ENCODE measurements at places on chromosomes 5 and 9.

DNA sequence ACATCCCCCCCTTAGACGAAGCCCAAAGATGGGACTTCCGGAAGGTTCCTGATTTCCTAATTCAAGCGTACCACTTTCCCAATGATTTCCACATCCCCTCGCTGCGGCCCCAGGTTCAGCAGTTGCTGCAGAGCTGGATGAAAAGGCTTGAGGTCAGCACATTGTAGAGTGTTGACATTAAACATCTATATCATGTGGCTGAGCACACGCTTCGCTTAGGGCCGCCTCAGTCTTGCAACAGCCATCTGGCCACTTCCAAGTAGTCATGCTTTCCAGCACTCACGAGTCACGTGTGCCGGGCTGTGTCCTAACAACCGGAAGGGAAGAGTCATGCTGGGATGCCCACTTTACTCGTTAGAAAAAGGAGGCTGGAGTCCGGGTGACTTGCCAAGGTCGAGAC lies 340.6 kb upstream of the IRX4 start:
- no peak for DNase-seq

DNA sequence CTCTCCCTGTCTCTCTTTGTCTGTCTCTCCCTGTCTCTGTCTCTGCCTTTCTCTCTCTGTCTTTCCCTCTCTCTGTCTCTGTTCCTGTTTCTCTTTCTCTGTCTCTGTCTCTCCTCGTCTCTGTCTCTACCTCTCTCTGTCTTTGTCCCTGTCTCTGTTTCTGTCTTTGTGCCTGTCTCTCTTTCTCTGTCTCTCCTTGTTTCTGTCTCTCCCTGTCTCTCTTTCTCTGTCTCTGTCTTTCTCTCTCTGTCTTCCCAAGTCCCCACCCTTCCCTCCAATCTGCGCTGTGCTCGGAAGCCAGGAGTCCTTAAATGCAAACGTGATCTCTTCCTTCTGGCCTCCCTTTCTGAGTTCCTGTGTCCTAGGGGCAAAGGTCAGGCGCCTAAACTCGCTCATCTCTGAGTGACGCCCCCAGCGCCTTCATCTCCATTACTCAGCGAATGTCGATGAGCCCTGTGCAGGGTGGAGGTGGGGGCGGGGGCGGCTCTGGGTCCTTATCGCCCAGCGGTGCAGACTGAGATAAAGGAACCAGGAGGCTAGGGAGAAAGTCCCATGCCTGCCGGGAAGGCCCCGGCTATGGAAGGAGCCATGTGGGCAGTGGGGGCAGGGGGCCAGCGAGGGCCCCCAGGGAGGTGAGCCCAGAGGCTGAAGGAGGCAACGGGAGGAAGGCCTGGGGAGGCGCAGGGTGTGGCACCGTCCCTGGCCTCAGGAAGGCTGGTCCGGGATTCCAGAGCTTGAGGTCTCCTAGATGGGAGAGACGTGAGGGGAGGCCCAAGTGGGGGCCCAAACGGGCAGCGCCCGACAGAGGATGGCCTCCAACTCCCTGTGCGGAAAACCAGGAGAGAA lies 1.5 kb upstream of the SLC6A19 start:
- DNase-seq = no peak

DNA sequence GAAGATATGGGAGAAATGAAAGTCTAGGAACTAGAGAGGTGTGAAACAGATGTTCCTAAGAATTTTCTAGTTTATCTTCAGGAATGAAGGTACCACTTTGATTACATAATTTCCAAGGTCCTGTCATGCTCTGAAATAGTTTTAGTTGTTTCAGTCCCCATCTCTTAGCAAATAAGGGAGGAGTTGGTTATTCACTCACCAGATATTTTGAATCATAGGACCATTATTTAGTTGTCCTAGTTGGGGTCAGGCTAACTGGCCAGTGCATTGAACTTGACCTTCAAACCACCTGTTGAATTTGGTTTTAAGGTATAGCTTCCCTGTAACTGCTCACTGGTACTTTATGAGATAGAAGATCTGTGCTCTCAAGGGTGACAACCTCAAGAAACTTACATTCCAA lies 53.9 kb upstream of the TNFAIP8 start:
- no peak for DNase-seq

DNA sequence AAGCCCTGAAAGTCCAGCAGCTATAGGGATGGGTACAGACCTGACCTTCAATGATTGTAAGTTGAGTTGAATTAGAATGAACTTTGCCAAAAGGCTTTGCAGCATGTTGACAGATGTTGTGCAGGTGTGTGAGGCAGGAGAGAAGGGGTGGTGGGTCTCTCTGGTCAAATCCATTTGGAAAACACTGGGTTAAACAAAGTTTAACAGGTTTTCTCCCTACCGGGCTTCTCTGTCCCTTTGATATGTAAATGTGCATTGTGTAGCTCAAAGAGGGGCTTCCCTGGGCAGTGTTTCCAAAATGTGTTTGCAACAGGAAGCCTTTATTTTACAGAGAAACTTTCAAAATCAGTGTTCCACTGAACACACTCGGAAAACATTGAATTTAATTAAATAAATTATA lies 72.1 kb upstream of the BRINP1 start:
- no peak for DNase-seq

DNA sequence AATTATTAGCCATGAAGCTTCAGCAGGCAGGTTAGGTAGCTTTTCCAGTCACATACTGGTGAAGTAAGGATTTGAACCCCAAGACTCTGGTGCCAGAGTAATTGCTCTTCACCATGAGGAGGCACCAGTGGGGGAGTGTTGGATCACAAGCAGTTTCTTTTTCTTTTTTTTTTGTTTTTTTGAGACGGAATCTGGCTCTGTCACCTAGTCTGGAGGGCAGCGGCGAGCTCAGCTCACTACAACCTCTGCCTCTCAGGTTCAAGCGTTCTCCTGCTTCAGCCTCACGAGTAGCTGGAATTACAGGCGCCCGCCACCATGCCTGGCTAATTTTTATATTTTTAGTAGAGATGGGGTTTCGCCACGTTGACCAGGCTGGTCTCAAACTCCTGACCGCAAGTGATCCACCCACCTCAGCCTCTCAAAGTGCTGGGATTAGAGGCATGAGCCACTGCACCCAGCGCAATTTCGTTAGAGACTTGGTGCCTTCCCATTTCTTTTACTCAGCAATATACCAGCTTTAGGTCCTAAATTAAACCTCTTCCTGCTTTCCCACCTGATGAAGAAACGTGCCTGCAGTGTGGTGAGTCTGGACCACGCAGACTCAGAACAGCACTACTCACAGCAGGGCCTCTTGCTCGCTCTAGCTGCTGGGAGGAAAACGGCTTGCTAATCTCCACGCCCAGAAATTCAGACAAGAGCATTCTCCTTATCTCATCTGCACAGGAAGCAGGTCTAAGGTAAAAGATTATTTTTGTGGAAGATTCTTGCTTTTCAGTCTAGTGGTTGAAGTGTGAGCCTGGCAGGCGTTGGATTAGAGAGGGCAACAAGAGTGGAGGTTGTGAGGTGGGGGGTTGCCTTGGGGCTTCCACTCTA lies at the start of gene S100Z:
Gene S100Z, plus strand, starts transcription at position 596 of the 873 bp plus-strand sequence. CDS start 25,346 bp downstream, outside the sequence.
- DNase-seq = no peak

DNA sequence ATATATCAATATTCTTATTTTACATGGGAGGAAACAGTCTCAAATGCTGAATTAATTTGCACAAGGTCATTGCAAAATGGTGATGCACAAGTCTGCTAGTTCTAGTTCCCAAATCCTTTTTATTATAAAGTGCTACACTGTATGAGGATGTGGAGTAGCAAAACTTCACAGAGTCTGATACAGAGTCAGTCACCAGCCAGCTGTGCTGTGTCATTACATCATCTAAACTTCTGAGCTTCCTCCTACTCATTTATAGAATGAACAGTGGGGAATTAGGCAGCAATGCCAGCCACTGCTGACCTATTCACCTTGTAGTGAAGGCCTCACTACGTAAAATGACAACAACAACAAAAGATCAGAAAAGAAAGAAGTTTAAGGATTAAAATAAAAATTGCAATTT lies 357.8 kb downstream of the TMEM167A start:
- no peak for DNase-seq

GRCh38 chr5:159752622-159753275 lies 163.5 kb upstream of the ADRA1B start:
- no peak for DNase-seq

DNA sequence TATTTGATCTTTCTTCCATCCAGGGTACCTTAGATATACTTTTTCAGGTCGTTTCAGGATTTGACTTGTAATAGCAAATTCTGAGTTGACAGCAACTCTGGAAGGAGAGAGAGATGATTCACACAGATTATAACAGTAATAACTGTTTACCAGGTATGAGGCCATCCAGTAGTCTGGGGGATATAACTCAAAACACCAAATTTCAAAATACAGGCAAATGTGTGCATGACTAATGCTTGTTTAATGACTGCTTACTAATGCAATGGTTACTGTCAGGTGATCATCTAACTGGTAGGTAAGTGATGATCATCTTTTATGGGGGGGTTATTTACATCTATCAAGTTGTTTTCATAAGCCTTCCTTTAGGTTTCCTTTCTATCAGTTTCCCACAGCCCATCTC lies 412.3 kb downstream of the MAT2B start:
- DNase-seq = no peak

DNA sequence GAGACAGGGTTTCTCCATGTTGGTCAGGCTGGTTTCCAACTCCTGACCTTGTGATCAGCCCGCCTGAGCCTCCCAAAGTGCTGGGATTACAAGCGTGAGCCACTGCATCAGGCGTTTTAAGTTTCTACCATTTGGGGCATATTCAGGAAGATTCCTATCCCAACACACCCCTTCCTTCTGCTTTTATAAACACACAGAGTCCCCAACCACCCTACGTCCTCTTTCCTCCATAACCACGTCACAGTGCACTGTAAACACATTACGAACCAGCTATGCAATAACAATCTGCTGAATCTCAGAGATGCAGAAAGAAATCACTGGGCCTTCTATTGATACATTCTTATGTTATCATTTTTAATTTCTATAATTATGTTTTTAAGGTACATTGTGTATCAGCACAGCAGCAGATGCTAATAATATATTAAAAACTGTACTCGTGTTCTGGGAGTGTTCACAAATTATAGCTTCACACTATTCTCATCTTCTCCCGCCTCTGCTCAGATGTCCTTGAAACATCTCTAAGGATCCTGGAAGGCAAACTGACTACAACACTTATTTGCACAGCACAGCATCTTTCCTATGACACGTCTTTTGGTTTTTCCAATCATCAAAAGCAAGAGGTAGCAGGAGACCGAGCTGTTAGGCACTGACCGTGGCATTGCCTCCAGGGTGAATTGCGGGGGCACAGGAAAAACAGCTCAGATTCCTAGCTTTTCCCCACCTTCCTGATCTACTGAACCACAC lies 60.2 kb downstream of the KCNIP1 start:
- no peak for DNase-seq
